ENCODE measurements at places on chromosomes 1 and 21. TPM values are rescaled to one million over a fixed set of nuclear protein-coding genes. Genes with fewer than 3 reads are reported as not detected.

Gene RHBG
- not detected for total RNA-seq

Gene MIXL1
- total RNA-seq: not detected

Gene CTSK
- 6.4 TPM for total RNA-seq

Gene KHDC4
- 22.6 TPM for total RNA-seq

Gene SPATA46
- total RNA-seq: not detected

Gene NR0B2
- total RNA-seq: 5.3 TPM

Gene LMO4
- 49.2 TPM for total RNA-seq

Gene LCE1E
- not detected for total RNA-seq

Gene EMC1
- 29.3 TPM for total RNA-seq

Gene PDZK1
- not detected for total RNA-seq

Gene DMRTA2
- total RNA-seq: not detected

Gene CXADR
- total RNA-seq: 27.1 TPM

Gene RAB13
- 55.1 TPM for total RNA-seq

Gene GOLPH3L
- total RNA-seq: 15.1 TPM

Gene CA6
- total RNA-seq: not detected

Gene INAVA
- 0.05 TPM for total RNA-seq

Gene CBS
- 4.8 TPM for total RNA-seq

Gene SAMD11
- total RNA-seq: 2.1 TPM

Gene IGSF9
- total RNA-seq: 0.79 TPM

Gene IFI44L
- 6.5 TPM for total RNA-seq
